Activated naive CD8-positive, alpha-beta T cell treated with anti-CD3 and anti-CD28 coated beads for 36 hours (primary cell): ENCODE measurements at places on chromosomes 6 and 20.
A peak's percentile ranks its signal among the peaks of the same experiment; 100 is the strongest.

GRCh38 chr20:15675061-15675514, 898.2 kb downstream of the KIF16B start:
- no peak for DNase-seq

DNA sequence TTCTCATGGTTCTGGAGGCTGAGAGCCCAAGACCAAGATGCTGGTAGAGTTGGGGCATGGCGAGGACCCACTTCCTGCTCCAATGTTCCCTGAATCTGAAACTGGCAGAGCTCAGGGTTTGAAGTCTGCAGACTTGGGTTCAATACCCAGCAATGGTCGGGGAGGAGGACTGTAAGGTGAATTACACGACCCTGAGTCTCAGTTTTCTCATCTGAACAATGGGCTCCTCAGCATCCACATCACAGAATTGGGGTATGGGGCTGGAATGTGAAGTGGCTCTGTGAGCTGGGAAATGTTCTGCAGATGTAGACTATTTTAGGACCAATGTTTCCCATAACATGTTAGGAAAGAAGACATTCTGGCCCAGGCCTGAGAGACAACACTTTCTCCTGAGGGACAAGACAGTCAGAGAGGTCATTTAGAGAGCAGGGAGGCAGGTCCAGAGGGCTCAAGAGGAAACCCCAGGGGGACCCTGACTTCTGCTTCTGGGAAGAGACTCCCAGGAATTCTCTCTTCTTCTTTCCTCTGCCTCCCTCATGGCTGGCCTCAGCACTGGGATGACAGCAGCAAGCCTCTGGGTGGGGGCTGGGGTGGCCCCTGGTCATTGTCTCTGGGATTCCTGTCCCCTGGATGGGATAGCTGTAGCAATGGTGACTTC, 141.3 kb upstream of the PMEPA1 start:
- no peak for DNase-seq

- no peak for DNase-seq
These were observed 4.9 kb upstream of the PI16 start for GRCh38 chr6:36949636-36950035.

GRCh38 chr6:159311618-159312017, 142.4 kb downstream of the FNDC1 start:
- DNase-seq: no peak

DNA sequence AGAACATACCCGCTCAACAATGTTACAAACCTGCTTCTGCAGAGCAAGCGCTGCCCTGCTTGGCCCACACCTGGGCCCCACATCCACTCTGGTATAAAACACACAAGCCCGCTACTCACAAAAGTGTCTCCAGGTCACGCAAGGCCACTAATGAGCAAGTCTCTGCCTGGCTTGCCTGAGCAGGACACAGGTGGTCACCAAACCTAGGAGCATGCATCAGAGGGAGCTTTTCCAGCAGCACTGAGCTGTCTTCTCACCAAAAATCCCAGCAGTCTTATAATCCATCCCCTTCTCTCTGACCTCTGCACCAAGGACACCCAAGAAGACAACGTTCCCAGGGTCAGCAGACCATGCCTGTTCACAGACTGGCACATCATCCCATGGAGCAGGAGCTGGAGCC, 100.8 kb downstream of the DLL1 start:
- DNase-seq: no peak

GRCh38 chr6:124536842-124537191, 425.4 kb upstream of the RNF217 start:
- DNase-seq: no peak

GRCh38 chr20:19308146-19308545, 95.7 kb downstream of the SLC24A3 start:
- no peak for DNase-seq

DNA sequence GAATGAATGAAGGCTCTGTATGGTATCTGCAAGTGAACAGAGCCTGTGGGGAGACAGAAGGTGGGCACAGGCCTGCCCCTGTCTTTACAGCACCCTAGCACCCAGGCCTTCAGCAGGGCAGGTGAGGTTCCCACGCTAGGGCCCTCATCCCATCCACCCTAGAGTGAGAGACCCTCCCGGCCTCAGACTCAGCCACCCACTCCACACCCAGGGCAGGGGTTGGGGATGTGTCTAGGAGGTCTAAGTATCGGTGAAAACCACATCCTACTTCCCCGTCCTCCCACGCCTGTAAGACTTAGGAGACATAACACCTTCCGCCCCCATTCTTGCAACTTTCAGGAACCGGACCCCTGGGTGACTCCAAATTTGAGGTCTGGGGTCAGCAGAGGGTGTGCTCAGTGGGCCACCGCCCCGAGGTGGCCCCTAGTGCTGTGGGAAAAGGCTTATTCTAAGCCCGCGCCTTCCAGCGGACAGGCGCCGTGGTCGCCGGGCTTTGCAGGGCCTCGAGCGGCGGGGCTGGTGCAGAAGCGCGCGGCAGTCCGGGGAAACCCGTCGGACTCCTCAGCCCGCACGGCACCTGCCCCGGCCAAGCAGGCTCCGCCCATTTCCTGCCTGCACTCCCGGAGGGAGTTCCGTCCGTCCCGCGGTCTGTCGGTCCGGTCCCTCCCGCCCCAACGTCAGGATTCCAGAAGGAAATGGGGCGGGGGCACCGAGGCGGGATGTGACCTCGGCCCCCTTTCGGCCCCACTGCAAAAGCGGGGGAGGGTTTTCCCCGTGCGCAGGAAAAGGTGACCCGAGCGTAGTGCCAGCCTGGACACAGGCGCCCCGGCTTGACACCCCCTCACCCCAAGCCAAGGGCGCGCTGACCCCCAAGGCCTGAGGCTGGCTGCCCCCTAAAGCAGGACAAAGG, 868 bp downstream of the SAMD10 start:
- DNase-seq: peak; percentile 80

DNA sequence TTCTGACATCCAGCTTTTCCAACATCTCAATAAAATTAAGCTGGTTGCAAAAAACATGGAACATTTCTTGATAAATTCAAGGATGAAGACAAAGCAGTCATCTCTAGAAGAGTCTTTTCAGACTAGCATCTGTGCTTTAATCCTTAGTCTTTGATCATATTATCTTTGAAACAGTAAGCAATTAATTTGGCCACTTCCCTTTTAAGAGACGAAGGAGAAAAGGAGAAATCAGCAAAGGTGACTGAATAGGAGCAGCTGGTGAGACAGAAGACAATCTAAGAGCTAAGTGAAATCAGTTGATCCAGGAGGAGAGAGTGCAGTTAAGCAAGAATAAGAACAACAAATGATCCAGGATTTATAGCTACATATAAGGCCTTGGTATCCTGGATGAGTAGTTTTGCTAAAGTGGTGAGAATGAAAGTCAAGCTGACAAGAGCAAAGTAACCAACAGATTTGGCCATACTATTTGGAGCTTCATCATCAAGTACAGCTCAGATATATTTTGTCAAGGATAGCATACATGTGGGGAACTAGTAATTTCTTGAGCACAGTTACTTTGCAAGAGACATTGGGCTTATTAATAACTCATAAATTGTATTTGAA, 215.5 kb downstream of the ADGB start:
- no peak for DNase-seq

DNA sequence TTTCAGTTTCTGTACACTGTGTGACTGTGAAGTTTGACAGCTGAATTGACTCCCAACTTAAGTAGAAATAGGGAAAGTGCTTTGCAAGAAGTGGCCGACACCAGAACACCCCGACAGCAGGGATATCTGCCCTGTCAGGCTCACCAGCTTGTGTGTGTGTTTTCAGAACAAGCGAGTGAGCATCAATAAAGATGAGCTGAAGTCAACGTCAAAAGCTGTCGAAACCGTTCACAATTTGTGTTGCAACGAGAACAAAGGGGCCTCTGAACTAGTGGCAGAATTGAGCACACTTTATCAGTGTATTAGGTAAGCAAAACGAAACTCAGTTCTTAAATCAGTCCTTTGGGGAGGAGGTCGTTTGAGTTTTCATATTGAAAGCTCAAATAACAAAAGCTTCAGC, 10.7 kb downstream of the NELFCD start:
- no peak for DNase-seq

- DNase-seq: no peak
These were observed 184.7 kb upstream of the JARID2 start for GRCh38 chr6:15061180-15061641.

- no peak for DNase-seq
These were observed 108.4 kb downstream of the SCML4 start for GRCh38 chr6:107715550-107716321.

GRCh38 chr6:49634092-49634835, 2.4 kb downstream of the RHAG start:
- no peak for DNase-seq

DNA sequence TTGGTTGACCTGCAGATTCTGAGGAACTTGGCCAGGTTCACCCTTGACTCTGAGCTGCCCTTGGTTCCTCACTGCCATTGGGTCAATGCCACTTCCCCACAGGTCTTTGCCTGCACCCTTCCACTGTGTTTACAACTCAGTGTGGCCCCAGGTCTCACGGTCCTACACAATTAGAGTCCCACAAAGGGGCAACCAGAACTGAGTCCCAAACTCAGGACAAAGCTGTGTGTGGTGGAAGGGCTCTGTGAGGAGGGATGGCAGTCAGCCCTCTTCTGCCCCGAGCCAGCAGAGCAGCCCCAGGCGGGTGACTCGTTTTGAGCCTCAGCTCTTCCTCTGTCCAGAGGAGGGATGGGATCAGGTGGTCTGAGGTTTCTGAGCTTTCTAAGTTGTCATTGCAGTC, 69.5 kb downstream of the NPEPL1 start:
- DNase-seq: no peak

- no peak for DNase-seq
These were observed 118.4 kb upstream of the TRAF3IP2 start for GRCh38 chr6:111724039-111724438.
